Mammary epithelial cell (primary cell): ENCODE measurements at places on chromosomes 1 and 21.

DNA sequence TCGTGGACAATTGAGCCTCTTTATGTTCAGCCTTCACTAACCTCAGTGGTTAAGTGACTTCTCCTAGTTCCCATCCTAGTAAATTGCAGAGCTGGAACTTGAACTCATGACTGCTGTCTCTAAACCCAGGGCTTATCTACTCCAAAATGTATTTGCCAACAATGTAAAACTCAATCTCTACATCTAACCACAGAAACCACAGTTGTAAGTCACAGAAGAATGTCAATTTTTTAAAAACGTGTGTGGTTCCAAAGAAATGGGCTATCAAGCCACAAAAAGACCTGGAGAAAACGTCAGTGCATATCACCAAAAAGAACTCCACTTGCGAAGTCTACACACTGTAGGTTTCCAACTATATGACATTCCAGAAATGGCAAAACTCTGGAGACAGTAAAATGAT is 172.6 kb upstream of the HMCN1 start:
- peak; percentile 42 for DNase-seq

DNA sequence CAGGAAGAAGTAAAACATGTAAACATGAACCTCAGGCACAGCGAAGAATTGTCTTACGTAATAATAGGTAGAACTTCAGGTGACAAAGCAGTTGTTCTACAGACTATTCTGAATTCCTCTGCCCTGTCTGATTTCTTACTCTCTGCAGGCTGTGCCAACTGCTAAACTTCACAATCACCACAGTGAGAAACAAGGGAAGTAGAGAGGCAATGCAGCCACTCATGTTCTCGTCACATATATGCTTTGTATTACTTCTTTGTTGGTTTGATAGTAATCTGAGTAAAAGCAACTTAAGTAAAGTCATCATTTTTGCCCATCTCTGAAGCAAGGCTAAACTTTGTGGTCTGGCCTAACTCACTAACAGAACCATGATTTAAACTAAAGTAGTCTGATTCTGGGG is 21.9 kb downstream of the PIGK start:
- no peak for DNase-seq

DNA sequence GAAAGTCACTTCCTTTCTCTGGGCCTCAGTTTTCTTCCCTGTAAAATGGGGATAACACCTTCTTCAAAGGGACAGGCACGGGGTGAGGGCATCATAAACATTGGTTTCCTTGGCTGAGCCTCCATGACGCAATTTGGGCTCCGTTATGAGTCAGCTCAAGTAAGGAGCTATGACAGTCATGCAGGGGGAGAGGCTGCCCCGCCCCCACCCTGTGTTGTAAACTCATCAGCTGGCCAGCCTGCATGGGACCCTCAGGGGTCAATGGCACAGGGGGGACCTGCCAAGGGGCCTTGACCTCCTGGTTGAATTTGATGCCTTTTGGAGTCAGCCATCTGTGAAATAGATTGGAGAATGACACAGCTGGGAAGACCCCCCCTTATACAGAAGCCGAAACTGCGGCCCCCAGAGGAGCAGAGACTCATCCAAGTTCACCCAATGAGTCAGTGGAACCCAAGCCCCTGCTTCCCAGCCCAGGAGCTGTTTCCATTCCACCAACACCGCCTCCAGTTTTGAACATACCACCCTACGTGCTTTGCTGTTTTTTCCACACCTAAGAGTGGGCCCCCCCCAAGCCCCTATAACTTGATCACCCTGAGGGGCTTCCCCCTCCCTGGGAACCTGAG is 36.8 kb upstream of the RUNX3 start:
- DNase-seq = peak; percentile 74

DNA sequence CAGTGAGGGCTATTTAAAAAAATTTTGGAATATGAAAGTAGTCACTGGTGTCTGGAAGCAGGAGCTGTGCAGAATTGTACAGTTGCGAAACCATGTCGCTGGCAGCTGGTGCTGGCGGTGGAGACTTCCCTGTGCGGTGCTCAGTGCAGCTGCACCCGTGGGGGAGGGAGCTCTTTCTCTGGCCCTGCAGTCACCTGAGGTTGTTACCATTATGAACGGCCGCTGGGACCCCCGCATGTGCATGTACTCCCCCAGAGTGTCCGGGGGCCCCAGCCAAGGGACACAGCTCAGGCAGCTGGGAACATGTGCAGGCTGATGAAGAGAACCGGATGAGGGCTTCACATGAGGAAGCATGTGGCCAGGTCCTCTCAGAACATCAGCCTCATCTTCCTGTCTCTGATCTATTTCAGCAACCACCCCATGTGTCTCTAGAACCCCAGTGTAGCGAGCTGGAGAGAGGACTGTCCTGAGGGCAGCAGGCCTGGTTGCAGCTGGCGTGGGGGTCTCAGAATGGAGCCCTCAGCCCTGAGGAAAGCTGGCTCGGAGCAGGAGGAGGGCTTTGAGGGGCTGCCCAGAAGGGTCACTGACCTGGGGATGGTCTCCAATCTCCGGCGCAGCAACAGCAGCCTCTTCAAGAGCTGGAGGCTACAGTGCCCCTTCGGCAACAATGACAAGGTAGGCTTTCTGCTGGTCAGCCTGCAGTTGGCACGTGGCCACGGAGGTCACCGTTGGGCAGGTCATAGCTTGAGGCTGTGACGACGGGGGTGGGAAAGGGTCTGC is at the start of gene TRPM2:
TRPM2 (plus strand) TSS at position 431 of the 780 bp plus-strand sequence; CDS start at position 511, 80 bp downstream.
- DNase-seq = no peak

DNA sequence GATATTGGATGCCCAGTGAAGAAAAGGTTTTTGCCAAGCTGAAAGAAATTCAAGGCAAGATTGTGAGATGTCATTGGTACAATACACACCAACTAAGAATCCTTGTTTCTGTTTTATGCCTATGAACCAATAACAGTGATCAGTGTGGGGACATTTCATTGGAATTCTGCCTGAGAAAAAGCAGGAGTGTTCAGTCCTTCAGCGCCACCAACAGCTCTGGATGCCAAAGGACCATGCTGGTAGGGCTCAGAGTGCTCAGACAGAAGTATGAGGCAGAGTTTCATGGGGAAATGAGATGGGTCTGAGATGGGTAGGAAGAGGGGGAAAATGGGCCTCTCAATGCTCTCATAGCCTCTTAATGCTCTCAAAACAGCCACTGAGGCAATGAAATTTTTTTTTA is 56.5 kb downstream of the GABPA start:
- DNase-seq = no peak

GRCh38 chr1:177976596-177976995 is 6.7 kb upstream of the SEC16B start:
- no peak for DNase-seq

GRCh38 chr1:98331243-98331642 is 330.3 kb upstream of the SNX7 start:
- peak; percentile 59 for DNase-seq

DNA sequence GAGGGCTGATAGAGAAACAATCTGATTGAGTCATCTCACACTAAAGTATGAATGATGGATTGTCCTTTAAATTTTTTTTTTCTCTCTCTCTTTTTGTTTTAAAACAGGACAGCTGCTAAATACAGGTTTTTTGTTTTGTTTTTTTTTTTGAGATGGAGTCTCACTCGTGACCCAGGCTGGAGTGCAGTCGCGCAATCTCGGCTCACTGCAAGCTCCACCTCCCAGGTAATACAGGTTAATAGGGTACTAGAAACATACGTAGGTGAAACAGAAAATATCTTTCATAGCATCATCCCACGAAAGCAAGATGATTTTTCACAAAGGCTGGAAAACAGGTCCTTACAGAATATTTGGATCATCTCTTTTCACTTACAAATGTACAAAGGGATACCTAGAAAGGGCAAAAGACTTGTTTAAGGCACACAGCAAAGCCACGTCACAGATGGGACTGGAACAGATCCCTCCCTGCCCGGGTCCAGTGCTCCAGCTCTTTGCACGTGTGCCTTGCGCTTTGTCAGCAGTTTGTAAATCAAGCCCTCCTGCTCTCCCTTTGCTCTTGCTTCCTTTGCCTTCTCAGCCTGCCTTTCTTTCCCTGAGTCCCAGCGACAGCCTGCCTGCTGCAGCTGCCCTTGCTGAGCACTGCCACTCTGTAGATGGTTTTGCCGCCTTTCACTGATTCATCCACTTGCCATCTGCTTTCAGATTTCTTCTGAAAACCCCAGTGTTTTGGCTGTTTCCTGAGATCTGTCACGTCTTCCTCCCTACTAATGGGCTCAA is 171.3 kb upstream of the BEND5 start:
- DNase-seq = no peak

- no peak for DNase-seq
Observed at GRCh38 chr1:28290851-28291250, 31.5 kb downstream of the SESN2 start.

DNA sequence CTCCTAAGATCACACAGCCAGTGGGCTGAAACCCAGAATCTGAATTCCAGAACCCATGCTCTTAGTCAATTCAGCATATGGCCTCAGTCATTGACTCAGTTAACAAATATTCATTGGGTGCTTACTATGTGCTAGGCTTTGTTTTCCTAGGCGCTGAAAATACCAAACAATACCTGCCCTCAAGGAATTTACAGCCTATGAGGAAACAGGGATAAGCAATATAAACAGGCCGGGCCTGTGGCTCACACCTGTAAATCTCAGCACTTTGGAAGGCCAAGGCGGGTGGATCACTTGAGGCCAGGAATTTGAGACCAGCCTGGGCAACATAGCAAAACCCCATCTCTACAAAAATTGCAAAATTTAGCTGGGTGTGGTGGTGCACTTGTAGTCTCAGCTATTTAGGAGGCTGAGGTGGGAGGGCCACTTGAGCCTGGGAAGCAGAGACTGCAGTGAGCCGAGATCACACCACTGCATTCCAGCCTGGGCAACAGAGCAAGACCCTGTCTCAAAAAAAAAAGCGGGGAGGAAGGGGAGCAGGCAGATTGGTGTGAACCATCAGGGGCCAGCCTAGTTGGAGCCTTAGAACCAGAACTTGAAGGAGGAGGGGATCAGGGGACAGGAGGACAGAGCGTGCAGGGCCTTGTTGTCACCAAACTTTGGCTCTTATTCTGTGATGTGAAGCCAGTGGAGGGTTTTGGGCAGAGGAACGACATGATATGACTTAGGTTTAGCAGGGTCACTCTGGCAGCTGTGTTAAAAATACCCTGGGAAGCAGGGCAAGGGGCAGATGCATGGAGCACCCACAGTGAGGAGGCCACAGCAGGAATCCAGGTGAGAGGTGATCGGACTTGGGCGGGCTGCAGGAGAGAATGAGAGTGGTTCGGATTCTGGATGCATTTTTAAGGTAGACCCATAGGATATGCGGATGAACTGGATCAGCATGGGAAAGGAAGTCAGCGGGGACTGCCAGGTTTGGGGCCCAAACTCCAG is 5.8 kb downstream of the TINAGL1 start:
- DNase-seq = peak; percentile 87

DNA sequence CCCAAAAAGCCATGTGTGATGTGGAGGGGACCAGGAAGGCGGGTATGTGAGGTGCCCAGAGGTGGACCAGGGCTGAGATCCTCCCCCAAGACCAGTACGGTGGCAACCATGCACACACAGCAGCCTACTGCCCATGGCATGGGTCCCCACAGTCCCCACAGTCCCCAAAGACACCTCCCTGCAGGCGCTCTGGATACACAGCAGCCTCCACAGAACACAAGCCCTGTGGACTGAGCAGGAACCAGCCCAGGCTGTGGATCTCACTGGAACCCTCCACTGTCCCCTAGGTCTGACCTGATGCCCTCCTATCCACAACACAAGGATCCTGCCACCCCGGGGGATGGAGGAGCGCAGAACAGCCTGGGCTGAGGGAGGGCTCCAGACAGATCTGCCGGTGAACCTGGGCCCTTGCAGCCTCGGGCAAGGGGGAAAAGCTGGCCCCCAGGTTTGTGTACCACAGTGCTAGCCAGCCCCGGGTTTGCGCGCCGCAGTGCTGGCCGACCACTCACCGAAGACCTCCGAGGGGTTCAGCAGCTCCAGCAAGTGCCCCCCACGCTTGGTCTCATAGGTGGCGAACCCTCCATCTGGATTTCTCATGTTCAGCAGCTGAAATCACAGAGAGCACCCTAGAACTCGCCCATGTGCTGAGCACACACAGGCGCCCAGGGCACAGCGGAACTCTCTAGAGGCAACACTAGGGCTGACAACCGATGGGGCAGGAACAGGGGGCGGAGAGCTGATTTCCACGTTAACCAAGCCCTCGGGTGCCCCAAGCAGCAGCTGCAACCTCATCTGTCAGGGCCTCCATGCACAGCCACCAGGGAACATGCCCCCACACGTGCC is 22.1 kb upstream of the SPATC1L start:
- no peak for DNase-seq

GRCh38 chr1:96416111-96416595 is 305.4 kb upstream of the PTBP2 start:
- DNase-seq = peak; percentile 97

DNA sequence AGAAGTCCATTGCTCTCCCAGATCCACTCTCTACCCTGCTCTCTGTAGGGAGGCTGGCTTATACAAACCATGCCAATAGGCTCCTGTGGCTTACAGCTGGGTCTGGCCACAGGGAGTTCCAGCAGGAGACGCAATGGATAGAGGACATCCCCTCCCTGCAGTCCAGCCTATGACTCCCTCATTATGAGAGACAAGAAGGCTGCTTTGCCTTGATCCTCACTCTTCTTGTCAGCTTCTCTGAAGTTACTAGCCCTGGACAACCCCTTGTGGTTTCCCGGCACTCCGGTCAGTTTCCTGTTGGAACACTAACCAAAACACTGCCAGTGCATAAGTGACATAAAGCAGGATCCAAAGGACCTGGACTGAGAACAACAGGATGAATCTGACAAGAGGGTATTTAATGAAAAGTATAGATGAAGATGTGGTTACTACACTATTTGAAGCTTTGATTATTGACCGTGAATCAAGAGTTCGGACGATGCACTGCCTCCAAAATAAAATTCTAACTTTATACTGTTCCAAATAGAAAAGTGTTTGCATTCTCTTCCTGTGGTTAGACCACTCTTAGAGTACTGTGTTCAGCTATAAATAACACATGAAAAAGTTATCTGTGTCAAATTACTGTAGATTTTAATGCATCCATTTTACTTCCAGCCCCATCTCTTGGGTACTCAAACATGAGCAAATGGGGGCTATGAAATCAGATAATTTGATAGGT is 32.7 kb upstream of the ZNF326 start:
- DNase-seq = no peak
